ENCODE measurements at places on chromosomes 3 and 15.
A peak's percentile ranks its signal among the peaks of the same experiment; 100 is the strongest.

DNA sequence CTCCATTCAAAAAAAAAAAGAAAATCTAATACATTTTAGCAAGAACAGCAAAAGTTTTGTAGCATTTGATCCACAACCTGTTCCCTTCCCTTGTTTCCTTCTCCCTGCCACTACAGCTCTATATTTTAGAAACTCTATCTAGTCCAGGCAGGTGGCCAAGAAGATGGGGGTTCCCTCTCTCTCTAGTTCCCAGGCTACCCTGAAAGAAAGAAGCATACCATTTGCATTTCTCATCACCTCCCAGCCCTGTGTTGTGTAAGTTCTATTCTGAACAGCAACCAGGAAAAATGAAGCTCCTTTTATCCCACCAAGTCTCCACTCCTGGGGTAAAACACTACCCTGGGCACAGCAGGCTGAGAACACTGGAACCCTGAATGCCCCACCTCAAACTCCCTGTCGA lies 100.0 kb downstream of the PCCB start:
- no peak for DNase-seq

DNA sequence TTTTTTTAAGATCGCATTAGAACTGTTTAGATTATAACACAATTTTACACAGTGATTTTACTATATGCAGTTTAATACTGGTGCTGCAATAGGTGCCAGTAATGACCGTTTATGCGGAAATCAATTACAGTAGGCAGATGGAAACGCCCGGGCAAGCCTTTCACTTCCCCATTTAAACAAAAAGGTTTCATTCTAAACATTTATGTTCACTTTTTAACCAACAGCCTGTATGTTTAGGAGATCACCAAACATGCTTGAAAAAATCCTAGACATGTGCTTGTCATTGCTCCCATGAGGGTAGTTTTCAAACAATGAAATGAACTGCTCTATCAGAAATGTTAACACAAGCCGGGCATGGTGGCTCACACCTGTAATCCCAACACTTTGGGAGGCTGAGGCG lies 2.7 kb downstream of the BNIP2 start:
- DNase-seq: peak; percentile 70

DNA sequence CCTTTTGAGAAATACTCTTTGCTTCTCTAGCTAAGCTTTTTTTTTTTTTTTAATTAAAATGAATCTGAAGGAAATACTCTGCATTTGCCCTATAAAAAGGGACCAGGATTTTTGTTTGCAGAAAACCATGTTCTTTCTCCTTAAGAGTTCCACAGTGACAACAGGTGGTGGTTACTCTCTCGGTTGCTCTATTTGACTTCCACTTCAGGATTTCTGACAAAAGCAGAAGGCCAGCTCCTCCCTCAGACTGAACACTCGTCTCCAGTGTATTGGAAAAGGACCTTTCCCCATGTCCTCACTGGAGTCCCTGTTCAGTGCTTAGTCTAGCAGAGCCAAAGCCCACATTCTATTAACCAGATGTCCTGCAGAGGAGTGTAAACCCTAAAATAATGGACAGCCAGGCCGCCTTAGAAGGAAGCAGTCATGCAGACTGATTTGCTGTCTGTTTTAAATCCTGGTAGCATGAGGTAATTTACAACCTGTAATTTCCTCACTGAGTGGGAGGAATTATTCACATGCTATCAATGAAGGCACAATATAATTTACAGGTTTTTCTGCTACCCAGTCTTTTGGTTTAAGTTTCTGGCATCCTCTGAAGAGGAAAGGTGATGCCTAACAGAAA lies 599.3 kb downstream of the PYDC2 start:
- no peak for DNase-seq

- peak; percentile 38 for DNase-seq
Observed at GRCh38 chr3:112303764-112304325, 9.8 kb upstream of the SLC9C1 start.

- DNase-seq: no peak
Observed at GRCh38 chr3:147195887-147196286, 210.5 kb downstream of the ZIC4 start.

DNA sequence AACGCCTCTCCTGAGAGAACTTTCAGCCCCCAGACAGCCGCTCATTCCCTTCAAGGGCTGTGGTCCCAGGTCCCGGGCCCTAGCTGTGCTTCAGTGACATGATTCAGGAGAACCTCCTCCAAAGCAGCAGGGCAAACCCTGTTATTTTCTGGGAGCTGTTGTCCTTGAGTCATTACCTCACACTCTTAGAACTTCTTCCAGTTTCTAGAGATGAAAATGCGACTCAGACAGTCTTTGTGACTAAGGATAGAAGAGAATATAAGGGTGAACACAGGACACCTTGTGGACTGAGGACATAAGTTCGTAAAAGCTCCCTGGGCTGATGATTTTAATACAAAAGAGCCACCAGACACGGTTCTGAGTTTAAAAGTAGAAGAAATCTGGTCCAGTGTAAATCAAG lies 203.8 kb downstream of the RORA start:
- DNase-seq: no peak

DNA sequence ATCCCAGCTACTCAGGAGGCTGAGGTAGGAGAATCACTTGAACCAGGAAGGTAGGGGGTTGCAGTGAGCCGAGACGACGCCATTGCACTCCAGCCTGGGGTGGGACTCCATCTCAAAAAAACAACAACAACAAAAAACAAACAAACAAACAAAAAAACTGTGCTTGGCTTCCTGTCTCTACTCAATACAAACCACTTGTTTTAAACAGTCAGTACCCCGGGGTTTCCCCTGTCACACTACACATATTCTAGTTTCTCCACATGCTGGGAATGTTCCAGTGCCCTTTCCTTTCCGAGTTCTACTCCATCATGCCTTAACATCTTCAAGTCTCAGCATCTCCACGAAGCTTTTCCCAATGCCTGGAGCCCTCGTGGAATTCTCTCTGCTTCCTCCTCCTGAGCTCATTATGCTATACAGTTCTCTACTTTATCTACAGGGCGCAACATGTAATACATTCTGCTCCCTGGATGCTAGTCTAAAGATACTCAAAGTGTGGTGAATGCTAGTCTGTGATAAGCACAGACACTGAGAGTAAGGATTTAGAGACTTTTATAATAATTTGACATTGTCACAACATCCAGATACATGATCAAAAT lies 7.8 kb downstream of the EMC3 start:
- DNase-seq: peak; percentile 9

GRCh38 chr3:197878427-197878826 lies 71.6 kb upstream of the RPL35A start:
- peak; percentile 93 for DNase-seq

GRCh38 chr3:37824954-37825328 lies 36.7 kb upstream of the CTDSPL start:
- DNase-seq: no peak

GRCh38 chr3:145939431-145939830 lies 221.6 kb downstream of the PLOD2 start:
- DNase-seq: no peak

GRCh38 chr3:197308591-197308990 lies 10.2 kb upstream of the DLG1 start:
- DNase-seq: peak; percentile 27

DNA sequence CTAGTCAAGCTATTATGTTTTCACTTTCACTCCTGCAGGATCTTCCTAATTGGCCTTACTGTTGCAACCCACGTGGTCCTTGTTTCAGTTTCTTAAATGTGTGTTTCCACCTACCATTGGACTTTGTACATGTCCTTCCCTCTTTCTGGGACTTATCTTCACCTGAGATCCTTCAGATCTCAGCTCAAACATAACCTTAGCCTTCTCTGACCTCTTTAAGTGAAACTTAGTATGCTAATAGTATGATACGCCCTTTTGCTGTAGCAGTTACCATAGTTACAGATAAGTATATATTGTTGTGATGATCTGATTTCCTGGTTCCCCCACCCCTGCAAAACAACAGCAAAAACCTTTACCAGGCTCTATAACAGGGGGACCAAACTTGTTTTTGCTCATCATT lies 35.2 kb downstream of the U2SURP start:
- peak; percentile 34 for DNase-seq

DNA sequence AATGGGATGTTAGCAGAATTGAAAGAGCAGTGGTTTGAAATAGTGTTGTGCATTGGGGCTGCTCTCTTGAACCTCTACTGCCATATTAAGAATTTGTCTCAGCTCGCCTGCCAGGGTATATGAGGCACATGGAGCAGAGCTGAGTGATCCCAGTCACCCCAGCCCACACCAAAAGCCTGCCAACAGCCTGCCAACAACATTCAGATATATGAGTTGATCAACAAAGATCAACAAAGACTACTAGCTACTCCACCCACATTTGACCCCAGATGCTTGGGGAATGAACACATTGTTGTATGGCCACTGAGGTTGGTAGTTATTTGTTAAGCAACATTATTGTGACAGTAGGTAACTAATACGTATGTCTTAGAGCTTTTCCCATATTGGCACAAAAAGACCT lies 570.9 kb upstream of the IL12A start:
- DNase-seq: no peak

- no peak for DNase-seq
Observed at GRCh38 chr3:182450942-182451787, 342.1 kb upstream of the ATP11B start.

- no peak for DNase-seq
Observed at GRCh38 chr15:66923438-66923881, 141.9 kb upstream of the SMAD3 start.

GRCh38 chr15:98567951-98568350 lies 80.4 kb upstream of the IGF1R start:
- DNase-seq: no peak

- DNase-seq: no peak
Observed at GRCh38 chr15:48890375-48890972, 12.5 kb downstream of the EID1 start.

GRCh38 chr15:74461847-74462511 lies 1.0 kb upstream of the UBL7 start:
- DNase-seq: no peak

DNA sequence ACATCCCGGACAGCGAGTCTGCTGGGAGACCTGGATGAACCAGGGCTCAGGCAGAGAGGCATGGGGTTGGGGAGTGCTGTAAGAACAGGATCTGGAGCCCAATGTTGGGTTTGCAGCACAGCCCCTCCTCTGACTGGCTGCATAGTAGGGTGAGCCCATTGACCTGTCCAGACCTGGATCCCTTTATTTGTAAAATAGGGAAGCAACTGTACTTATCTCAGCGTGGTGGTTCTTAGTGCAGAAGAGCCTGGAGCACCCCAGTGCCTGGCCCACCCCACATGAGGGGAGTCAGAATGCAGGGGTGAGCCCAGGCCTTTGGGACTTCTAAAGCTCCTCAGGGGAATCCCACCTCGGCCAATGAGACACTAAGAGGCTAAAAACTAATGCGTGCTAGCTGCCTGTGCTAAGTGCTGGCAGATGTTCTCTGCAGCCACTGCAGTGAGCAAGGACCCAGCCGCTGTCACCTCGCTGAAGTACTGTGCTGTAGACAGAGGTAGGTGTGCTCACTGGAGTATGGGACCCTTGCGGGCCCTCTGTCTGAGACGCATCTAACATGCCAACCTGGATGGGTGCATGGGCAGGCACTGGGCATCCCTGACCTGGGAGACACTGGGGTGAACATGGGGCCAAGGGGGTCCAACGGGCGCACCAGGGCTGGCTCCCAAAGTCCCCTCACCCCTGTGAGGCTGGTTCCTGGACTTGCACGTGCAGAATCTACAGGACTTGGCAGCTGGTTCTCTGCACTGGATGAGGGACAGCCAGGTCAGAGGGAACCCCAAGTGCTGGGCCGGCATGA lies 95.6 kb downstream of the ATP10A start:
- DNase-seq: no peak

DNA sequence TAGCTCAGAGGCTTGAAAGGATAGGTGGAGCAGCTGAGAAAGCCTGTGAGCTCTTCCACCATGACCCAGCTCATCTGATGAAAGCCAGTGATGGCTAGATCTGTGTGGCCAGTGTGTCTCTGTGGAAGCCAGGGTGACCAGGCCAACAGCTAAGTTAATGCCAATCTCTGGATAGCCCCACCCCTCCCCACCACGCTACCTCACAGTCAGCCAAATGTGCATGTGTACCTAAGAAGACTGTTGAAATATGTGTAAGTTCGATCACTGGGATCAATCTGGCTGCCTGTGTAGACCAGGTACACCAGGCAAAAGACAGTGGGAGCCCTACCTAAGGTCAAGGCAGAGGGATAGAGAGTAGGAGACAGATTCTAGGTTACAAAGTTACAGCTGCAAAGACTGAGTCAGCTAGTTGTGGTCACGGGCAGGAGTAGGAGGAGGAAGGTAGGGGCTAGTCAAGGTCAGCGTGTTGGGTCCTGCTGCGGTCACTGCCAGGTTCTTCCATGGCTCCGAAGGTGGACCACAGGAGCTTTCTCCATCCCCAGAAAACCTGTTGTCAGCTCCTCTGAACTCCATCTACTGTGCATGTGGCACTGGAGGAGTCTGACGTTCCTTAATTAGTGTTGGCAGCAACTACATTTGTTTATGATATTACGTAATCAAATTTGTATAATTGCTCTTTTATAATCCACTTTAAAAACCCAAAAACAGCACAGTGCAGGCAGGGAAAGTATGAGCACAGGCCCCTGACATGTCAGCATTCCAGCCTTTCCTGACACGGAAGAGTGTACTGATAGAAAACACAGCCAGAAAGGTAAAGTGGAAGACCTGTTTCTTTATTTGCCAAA lies 318.0 kb downstream of the CLSTN2 start:
- no peak for DNase-seq

DNA sequence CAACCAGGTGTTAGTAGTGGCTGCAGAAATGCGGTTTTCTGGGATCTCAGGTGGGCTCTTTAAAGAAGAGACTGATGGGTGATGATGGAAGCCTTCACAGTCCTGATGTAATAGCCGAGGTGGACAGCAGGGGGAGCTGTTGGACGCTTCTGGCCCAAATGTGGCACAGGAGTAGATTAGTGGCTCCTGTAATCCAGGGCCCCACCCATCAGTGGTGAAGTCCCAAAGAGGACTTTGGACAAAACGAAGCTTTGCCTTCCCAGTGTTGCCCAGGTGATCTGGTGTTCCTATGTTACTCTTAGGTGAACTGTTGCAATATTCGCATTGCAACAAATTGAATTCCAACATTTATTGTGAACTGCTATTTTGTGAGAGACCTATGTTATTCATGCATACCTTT lies 31.8 kb upstream of the MYZAP start:
- DNase-seq: peak; percentile 77

- no peak for DNase-seq
Observed at GRCh38 chr3:62712746-62713145, 162.5 kb downstream of the CADPS start.

- DNase-seq: no peak
Observed at GRCh38 chr3:148723631-148724030, 25.9 kb downstream of the AGTR1 start.

DNA sequence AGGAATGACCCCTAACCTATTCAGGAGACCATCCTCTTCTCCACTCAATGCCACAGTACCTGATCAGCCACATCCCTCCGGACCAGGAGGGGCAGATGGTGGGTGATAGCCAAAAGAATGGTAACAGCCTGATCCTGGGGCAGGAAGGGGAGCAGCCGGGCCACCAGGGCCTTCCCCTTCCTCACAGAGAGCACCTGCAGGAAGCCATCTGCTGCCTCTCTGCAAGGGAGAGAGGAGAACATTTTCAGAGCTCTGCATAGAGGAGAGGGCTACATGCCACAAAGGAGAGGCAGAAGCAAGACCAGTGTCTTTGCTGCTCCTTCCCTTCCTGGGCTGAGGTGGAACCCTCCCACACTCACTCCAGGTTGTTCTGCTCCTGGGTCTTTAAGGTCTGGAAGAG lies 5.5 kb upstream of the SPG11 start:
- DNase-seq: no peak
